Stimulated activated CD8-positive, alpha-beta memory T cell treated with anti-CD3 and anti-CD28 coated beads, Interleukin-7, amount 100 ng/mL, for 24 hours (primary cell): ENCODE measurements at places on chromosomes 7 and 10.

- DNase-seq, result no peak
These were observed 168.6 kb downstream of the PRKCQ start for GRCh38 chr10:6411436-6411835.

GRCh38 chr7:87774690-87775089, 101.5 kb downstream of the SLC25A40 start:
- no peak for DNase-seq

GRCh38 chr7:148325208-148325607, 265.4 kb upstream of the C7orf33 start:
- no peak for DNase-seq

DNA sequence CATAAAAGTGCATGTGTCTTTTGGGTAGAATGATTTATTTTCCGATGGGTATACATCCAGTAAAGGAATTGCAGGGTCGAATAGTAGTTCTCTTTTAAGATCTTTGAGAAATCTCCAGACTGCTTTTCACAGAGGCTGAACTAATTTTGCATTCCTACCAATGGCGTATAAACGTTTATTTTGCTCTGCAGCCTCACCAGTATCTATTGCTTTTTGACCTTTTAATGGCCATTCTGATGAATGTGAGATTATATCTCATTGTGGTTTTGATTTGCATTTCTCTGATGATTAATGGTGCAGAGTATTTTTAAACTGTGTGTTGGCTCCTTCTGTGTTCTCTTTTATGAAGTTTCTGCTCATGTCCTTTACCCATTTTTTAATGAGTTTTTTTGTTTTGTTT, 1020.1 kb downstream of the NXPH1 start:
- DNase-seq, result no peak

DNA sequence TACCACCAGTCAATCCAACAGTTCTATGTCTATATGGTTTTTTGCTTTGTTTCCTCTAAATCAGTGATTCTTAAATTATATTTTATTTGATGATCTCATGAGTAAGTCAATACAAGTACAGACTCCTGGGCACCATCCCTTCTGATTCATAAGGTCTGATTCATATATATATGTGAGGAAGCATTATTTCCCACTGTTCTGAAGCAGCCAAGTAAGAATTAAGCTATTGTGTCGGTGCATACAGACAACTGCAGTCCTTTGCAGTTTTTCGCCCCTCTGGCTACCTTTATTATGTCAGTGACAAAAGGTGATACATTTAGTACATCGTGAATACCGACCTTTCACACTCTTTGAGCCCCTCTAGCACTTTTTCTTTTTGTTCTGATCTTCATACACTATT, 1079.6 kb upstream of the C7orf33 start:
- DNase-seq, result no peak
